Stimulated activated CD8-positive, alpha-beta memory T cell treated with anti-CD3 and anti-CD28 coated beads, Interleukin-2, amount 100 ng/mL, for 1 hour (primary cell): ENCODE measurements at places on chromosomes 5 and 9.

GRCh38 chr5:134086943-134087305, 27.6 kb upstream of the TCF7 start:
- peak; percentile 66 for DNase-seq

GRCh38 chr9:108473209-108474112, 382.3 kb downstream of the ACTL7B start:
- no peak for DNase-seq

DNA sequence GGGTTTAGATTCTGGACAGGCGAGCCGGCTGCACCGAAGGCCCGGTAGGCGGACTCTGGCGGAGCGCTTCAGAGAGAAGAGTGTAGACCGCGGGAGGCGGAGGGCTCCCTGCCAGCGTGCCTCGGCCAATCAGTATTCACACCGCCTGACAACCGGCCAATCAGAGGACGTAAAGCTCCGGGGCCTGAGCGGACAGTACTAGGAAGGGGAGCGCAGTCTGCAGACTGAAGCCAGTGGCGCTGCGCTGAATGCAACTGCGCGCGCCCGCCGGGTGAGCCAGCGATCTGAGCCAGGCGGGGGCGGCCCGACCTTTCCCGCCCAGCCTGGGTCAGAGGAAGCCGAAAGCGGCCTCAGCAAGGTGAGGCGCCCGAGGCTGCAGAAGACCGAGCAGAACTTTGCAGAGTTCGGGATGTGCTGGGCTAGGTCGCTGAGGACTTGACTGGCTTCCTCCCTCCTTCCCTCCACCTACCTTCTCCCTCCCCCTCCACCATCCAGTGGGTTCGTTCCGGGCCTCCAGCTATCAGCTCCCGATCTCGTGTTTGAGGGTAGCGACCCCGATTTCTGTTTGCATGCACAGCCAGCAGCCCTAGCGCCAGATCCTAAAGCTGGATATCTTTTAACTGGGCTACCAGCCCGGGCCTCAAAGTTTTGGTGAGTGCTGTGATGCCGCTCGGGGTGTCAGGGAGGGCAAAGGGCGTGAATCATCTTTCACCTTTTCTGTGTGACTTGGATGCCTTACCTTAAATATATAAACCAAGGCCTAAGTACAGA, at the start of gene DMRT2:
Gene DMRT2, plus strand, starts transcription at position 233 of the 771 bp plus-strand sequence. CDS start 1,257 bp downstream, outside the sequence.
- DNase-seq, result no peak

- DNase-seq, result no peak
Measured at GRCh38 chr9:113995401-113995800, 82.7 kb downstream of the AMBP start.

DNA sequence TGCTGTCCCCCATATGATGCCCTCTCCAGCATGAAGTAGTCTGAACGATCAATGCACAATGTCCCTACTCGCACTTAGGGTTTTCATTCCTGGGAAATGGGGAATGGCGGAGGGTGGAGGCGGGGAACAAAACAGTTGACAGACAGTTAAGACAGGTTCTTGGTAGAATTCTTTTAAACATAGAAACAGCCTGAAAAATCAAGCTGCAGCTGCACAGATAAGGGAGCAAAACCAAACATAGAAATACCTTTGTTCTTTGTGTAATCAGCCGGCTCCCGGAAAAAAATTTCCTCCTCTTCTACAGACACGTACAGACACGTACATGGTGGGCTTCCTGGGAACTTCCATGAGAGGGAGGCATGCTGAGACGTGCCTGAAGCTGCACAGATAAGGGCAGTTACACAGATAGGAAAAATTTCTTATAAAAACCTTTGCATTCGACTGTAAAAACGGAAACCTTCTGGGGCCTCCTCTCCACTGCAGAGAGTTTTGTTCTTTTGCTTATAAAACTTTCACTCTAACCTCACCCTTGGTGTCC, 662.4 kb upstream of the PTPRD start:
- DNase-seq, result no peak

DNA sequence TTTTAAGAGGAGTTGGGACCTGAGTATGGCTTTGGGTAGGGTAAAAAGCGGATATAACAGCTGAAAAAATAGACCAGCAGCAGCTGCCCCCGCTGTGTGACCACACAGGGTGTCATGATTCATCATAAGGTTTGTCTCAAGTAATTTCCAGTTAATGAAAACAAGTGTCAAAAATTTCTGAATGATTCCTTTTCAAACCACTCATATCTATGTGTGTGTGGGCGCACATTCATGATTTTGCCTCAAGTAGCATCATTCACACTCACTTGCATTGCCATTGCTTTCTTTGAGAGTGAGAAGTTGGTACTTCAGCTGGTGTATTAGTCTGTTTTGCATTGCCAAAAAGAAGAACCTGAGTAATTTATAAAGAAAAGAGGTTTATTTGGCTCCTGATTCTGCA, 12.1 kb upstream of the TNFAIP8 start:
- DNase-seq, result no peak

DNA sequence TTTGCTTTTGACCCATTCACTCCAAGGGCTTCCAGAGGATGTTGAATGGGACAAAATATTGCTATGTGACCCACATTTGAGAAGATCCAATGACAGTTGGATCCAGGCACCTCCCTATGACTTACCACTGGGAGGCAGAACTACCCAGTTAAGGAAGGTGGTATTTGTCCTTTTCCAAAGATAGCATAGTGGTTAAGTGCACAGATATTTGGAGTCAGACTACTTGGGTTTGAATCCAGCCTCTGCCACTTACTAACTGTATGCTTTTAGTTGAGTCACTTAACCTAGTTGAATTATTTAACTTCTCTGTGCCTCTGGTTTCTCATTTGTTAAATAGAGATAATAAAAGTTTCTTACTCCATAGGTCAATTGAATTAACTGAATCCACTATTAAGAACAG, 74.5 kb upstream of the PALM2AKAP2 start:
- no peak for DNase-seq
